NCI-H345 (cell line): ENCODE measurements at places on chromosomes 1 and 21.
A peak's percentile ranks its signal among the peaks of the same experiment; 100 is the strongest.

GRCh38 chr1:156052862-156053767 is 483 bp downstream of the UBQLN4 start:
- peak; percentile 89 for DNase-seq

- peak; percentile 38 for DNase-seq
Measured at GRCh38 chr21:42019101-42019605, 9.0 kb upstream of the ZBTB21 start.

DNA sequence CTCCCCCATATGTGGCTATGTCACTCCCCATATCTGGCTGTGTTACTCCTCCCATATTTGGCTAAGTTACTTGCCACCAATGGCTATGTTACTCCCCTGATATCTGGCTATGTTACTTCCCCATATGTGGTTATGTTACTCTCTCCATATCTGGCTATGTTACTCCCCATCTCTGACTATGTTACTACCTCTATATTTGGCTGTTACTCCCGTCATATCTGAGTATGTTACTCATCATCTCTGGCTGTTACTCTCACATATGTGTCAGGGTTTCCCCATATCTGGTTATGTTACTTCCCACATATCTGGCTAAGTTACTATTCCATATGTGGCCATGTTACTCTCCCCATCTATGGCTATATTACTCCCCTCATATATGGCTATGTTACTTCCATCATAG is 50.3 kb upstream of the MAP10 start:
- no peak for DNase-seq

GRCh38 chr1:244054247-244054923 is 3.3 kb downstream of the ZBTB18 start:
- DNase-seq = no peak

DNA sequence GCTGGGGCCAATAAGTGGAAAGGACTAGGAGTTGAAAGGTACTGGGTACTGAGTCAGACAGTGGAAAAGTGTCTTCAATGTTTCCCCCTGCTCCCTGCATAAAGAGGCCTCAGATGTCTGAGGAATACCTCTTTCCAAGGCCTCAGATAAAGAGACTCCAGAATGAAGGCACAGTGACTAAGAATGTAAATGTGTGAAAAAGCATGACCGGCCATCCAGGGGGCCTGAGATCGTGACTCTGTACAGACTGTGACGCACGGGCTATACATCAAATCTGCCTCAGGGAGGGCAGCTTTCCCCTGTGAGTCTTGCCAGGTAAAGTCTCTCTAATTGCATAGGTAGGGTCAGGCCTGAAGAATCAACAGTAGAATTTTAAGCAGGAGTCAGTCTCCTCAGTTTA is 1690.5 kb downstream of the KCNT2 start:
- DNase-seq = no peak

GRCh38 chr1:93816970-93817678 is 61.9 kb downstream of the DNTTIP2 start:
- DNase-seq = no peak

- no peak for DNase-seq
Measured at GRCh38 chr1:150971583-150972416, 2.8 kb downstream of the CERS2 start.
